Brain (organoid and tissue), 16 donors: ENCODE measurements at places on chromosomes 13 and 19. TPM values are rescaled to one million over a fixed set of nuclear protein-coding genes. Genes with fewer than 3 reads are reported as not detected.

DNA sequence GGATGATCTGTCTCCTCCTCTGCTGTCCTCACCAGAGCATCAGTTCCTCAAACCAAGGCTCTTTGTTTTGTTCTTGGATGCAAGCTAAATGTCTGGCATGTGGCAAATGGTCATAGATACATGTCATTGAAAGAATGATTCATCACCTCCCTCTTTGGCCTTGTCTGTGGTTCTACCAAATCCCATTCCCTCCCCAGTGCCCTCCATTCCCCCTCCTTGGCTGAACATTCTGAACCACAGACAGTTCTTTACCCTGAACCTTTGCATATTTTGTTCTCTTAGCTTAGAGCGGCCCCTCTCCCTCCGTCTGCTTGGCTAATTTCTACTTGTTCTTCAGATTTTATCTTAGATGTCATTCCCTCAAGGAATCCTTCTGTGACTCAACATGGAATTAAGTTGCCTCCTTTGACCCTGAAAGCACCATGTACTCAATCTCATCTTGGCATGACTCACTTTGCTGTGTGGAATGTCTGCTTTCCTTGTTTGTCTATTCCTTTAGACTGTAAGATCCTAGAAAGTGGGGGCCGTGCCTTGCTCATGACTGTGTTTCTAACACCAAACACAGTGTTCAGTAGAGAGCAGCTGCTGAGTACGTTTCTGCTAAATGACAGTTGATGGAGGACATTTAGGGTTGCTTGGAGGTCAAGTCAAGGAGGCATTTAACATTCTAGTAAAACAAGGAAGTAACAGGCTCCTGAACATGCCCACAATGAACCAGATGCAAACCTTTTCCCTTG, 8.1 kb downstream of the ALOX5AP start:
- DNase-seq = no peak

The APLP1 gene
- polyA plus RNA-seq = 1,677 TPM

DNA sequence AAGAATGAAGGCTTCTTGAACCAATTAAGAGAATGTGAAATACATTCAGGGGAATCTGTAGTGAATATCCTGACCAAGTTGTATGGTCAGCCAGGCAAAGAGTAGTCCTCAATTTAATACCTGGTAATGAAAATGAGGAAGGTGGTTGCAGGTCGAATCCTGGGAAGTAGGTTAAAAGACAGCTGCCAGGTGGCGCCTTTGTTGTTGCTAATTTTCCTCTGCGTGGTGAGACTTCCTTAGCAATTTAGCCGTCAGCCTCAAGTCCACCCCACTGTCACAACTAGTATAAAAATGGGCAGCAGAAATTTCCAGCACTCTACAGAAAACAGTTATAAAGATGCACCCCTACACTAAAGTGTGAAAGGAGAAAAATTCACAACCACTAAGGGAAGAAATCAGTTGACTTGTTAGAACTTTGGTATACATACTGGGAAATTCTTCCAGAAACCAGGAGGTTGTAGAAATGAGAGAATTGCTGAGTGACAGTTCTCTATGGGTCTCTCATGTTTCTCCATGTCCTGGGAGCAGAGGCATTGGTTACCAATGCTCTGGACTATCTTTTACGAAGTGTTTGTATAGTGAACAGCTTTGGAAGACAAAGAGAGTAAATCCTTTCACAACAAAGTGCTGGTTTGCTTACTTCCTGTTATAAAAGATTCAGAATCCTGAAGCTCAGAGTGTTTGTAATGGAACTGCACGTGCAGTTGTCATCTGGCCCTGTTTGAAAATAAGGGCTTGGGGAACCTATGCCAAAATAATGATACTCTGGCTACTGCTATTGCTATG, 235.9 kb downstream of the NHLRC3 start:
- peak; percentile 36 for DNase-seq

- peak; percentile 15 for DNase-seq
These were observed 59.0 kb downstream of the KLF2 start for GRCh38 chr19:16383584-16384161.

The GNG7 gene
- 32.9 TPM for polyA plus RNA-seq

DNA sequence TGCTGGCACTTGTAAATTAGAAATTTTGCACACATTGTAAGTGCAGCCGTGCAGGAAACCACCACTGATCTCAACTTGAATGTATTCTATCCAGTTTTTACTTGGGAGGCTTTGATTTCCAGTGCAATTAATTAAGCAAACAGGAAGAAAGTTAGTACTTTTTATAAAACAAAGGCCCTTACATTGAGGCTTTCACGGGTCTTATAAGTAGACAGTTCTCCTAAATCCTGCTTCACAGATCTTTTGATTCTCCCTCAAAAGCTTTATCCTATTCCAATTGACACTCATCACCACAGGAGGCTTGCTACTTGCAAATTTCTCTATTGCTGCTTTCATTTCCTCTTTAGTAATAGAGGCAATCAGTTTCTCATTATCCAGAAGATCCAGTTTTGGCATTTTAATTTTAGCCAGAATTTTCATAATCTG, 90.1 kb downstream of the ERCC5 start:
- DNase-seq = peak; percentile 38

The UHRF1 gene
- 25.6 TPM for polyA plus RNA-seq

DNA sequence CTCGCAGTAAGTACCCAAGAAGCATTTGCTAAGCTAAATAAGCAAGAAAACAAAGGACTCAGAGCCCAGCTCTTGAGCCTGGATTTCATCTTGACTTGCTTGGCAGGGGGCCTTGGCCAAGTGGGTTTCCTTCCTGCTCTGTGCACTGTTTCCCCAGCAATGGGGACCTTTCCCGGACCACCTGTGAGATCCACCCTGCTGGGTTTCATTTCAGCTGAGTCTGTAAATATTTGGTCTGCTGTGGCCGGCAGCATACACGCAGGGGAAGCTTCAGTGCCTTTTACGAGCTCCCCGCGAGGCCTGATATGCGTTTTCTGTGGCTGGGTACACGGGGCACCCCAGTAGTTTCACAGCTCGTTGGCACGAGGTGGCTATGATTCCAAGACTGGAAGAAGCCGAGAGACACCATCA, 12.4 kb upstream of the TINCR start:
- peak; percentile 10 for DNase-seq

GRCh38 chr19:3503036-3503572, 2.6 kb upstream of the DOHH start:
- DNase-seq = no peak

The PSG2 gene
- not detected for polyA plus RNA-seq

- DNase-seq = no peak
These were observed 22.3 kb downstream of the CEBPG start for GRCh38 chr19:33395561-33396550.

DNA sequence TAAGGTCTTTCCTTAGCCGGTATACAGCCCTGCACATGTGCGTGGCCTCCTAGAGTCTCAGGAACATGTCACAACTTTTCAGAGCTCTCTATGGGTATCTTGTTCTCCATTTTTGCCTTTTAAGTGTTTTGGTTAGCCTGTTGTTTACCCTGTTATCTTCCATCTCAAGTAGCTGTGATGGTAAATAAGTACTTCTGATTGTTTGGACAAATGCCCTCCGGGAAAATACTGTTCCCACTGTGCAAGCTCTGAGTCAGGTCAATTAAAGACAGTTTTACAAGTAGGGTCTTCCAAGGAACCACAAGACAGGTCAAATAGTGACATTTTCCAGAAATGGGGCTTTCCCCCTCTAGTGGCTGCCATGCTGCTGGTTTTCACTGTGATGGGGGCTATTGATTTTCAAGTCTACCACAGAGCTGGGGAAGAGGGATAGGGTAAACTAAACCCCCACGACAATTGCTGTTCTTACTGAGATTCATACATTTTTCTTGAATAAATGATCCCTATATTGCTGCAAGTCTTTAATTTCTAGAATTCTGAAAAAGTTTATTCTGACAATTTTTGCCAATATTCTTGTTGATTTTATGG, 109.5 kb downstream of the TM9SF2 start:
- DNase-seq = no peak

- DNase-seq = no peak
These were observed 47.2 kb downstream of the ZNF611 start for GRCh38 chr19:52687684-52688083.

DNA sequence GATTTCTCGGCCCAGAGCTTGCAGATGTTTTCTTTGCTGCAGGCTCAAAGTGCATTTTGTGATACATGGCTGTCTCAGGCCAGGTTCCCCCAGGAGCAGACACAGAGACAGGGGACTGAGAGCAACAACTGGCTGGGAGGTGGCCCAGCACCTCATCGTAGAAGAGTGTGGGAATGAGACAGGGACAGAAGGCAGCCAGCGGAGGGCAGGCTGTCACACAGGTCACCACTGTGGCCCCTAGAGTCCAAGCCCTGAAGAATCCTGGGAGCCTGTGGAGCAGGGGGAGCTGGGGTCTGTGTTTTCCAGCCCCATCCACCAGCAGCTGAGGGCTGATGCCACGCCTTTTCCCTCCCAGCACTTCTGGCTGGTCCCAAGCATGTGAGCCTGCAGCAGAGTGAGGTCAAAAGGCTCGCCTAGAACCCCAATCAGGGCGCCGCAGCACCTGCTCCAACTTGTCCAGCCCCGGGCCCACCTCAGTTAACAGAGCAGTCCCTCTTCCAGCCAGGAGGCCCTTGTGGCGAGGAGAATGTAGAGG, 723.8 kb downstream of the UQCRFS1 start:
- DNase-seq = no peak

The NMRK2 gene
- polyA plus RNA-seq = 0.31 TPM

GRCh38 chr13:58838615-58839014, 1207.1 kb downstream of the PCDH17 start:
- no peak for DNase-seq

The HIPK4 gene
- not detected for polyA plus RNA-seq

DNA sequence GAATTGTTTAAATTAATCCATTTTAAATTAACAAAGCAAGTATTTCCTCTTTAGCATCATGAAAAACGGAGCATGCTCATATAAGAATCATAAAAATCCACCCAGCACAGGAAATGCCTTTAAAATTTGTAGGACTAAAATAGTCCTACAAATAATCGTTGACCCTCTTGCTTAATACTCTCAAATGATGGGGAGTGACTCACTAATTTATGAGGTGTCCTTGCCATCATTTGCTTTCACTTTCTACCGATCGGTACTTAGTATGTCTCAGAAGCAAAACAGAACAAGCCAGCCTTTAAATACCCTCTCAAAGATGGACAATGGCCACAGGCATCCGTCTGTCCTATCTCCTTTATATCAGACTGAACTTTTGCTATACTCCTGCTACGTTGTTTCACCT, 97.2 kb downstream of the SUCLA2 start:
- DNase-seq = no peak

GRCh38 chr13:80341101-80341755, at the start of gene SPRY2:
Gene SPRY2 (minus strand): TSS chr13:80341126. CDS start chr13:80337705, 3,421 bp downstream.
- peak; percentile 96 for DNase-seq

DNA sequence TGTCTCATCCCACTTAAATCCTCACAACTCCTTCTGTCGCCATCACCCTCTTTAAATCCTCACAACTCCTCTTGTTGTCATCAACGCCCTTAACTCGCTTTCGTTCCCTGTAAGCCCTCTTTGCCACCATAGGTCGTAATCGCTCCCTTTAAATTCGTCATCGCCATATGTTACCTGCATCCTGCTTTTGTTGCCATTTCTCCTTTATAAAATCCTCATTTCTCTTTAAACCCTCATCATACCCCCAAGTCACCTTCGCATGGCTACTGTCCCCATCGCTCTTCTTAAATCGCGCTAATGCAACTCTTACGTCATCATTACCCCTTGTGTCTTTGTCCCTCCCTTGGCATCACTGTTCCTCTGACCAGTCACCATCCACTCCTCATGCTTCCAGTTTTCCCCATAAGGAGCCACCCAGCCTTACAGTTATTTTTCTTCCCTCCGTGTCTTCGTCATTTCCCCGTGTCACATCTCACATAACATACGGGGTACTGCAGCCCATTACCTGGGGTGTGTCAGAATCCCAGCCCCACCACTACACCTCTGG, 539 bp downstream of the PLD3 start:
- DNase-seq = peak; percentile 80

DNA sequence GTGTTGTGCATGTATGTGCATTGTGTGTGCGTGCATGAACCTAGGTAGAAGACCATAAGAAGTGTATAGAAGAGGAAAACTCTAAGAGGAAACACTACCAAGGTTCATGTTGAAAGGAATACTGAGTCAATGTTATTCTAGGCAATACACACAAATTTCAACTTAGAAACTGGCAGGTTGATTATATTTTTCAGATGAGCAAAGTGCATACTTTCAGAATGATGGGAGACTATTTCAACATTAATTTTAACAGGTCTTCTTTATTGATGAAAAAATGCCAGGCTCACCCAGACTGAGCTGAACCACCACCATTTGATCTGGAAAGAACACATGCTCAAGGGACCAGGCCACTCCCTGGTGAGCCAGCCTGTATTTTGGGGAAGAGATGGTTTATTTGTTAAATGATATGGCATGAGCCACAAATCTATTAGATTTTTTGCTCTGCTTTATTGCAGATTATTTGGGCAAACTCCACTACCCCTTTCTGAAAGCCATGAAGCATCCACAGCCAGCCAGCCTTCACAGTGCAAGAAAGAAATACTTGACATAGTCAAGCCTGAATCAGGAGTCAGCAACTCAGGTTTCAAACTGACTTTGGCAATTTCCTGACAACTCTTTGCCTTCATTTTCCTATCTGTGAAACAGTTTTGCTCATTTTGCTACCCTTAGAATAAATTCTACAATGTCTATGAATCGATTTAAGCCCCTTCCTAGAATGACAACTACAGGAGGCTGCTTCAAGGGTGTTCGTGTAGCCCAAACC, 368.9 kb downstream of the COG6 start:
- no peak for DNase-seq

- no peak for DNase-seq
These were observed 161.1 kb downstream of the KCTD15 start for GRCh38 chr19:33957804-33958203.

- DNase-seq = no peak
These were observed 86.9 kb downstream of the CRYL1 start for GRCh38 chr13:20438801-20439200.

The FUT1 gene
- polyA plus RNA-seq = 7.9 TPM

The ELSPBP1 gene
- not detected for polyA plus RNA-seq

The KMT5C gene
- polyA plus RNA-seq = 18.4 TPM

DNA sequence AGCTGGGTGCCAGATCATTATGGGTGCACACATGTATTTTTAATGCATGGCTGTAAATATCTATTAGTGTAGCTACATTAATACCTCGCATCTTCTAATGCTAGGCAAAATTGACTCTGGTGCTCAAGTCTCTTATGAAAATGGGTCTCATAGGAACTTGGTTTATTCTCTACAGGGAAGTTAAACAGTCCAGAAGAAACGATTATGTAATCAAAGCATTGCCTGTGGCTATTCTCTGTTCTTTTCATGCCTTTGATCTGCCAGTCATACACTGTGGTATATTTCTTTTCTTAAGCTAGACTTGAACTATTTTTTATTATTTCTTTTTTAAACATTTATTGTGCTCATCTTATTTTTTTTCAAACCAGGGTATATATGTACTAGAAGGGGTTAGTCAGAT, 1015.0 kb downstream of the SLITRK1 start:
- DNase-seq = no peak
